Globus pallidus (tissue), 1 donor: ENCODE measurements at places on chromosomes 4 and X.
A peak's percentile ranks its signal among the peaks of the same experiment; 100 is the strongest.

DNA sequence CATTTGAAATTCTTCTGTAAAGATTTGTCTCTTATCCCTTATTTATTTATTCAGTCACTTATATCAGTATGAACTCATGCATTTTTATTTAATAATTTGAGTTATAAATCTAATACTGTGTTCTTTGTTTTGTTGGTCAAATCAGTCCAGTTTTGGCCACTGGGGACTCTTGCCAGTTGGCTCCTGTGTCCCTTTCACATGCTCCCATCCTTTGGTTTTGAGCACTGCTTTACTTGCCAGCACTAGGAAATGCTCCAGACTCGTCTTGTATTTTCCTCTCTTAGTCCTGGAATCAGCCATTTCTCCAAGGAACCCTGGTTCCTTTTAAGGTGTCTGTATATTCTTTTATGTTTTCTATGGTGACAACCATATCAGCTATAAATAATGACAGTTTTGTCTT, 28.1 kb downstream of the KANTR start:
- peak; percentile 16 for DNase-seq

- no peak for DNase-seq
Observed at GRCh38 chr4:147620315-147620714, 3.1 kb downstream of the TMEM184C start.

DNA sequence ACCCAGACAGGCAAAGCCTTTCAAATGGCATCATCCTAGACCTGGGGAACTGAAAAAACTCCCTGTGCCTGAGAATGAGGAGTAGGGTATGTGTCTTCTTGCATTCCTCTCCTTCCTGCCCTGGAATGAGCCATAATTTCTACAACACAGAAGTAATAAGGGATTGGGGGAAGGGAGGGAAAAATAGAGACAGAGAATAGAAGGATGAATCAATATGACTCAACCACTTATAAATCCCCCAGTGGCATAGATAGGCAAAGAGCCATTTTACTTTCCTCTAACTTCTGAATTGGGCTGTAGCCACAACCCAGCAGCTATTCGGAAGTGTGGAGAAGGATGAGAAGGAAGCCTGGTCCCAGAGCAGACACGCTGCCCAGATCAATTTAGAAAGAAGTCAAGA, 99.9 kb downstream of the NHS start:
- DNase-seq: no peak

GRCh38 chr4:181807771-181808170, 435.4 kb upstream of the TENM3 start:
- no peak for DNase-seq

DNA sequence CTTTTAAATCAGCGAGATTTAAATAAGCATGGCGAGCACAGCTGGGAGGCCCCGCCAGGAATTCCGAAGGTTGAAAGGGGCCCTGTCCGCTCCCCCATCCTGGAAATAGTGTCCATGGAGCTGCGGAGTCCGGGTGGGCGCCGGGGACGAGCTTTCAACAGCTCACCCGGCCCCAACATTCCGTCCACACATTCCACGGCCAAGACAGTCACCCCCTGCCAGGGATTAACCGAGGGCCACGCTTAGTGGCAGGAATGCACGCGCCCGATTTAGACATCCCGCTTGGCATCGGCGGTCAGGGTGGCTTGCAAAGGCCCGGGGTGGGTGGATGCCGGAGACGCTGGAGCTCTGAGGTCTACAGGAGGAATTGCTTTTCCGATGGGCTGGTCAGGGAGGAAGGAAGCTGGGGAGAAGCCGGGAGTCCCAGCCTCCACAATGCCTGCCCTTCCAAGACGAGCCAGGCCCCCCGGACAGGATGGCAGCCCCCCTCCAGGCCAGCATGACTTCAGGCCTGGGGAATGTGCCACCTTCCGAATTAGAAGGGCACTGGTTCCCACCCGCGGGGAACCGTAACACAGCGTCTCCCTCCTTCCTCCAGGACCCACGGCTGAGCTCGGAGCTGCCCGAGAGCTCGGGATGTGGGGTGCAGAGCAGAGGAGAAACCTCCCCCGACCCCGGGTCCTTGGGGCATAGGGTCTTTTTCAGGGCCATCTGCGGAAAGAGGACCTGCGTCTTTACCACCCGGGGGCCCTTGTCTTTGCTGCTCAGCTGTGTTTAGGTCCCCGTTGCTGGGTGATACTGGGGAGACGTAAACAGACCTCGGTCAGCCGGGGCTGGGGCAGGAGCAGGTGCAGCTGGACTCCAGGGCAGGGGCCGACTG, 26.9 kb upstream of the PPP2R3B start:
- no peak for DNase-seq

DNA sequence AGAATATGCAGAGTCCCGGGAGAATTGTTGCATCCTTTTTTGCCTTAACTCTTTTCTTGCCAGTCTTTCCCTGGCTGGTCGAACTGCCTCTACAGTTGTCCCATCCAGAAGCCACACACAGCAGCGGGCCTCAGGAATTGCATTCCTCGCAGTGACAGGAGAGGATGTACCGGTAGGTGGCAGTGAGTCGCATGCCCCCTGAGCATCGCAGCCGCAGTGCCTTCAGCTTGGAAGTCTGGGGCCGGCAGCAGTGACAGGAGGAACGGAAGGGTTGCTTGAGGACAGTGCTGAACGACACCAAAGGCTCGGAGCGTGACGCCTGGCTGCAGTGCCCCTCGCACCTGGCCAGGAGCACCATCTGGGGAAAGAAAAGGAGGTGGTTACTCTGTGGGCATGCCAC, 23.5 kb downstream of the NDP start:
- DNase-seq: peak; percentile 50

DNA sequence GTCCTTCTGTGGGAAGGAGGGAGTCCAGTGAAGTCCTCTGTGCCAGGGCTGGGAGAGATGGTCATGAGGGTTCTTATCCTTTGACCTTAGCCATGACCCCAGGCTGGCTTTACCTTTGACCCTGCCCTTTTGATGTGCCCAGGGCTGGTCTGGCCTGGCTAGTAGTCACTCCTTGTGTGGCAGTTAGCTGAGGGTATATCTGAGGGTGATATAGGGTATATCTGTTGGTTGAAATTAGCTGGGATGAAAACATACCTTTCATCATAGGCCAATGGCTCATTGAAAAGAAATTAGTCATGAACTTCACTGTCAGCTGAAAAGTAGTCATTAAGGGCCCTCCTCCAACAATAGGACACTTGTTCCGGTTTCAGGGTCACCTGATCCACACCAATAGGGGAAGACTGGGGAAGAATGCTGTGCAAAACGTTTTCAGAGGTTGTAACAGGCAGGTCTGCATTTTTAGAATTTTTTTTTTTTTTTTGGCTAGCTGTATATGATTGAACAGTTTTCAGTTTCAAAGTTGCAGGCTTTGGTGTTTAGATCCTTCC, 74.6 kb upstream of the STOX2 start:
- DNase-seq: no peak

DNA sequence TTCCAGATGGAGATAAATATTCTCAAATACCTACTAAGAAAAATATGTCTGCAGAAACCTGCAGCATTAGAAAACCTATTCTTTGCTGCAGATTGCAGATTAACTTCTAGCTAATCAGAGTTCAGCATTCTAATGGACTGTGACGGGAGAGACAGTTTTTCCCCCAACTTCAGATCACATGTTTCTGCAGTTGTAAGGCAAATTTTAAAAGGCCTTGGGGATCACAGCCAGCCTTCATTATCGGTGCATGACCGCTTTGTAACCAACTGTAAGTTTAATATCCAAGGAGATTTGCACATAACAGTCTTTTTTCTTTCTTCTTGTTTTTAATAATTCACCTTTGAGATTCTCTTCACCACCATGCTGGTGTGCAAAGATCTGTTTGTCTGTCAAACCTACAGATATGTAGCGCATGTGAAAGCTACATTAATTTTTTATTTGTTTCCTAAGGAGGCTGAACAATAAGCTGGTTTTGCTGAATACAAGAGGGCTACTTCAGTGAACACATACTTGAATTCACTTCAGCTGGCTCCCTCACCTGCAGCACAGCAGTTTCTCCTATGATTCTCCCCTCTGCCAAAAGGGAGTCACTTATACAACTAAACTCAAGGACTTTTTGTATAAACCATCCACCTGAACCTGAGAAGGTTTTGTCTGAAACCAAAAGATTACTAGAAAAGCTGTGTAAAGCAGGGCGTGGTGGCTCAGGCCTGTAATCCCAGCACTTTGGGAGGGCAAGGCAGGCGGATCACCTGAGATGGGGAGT, 488.5 kb downstream of the RPA4 start:
- no peak for DNase-seq

DNA sequence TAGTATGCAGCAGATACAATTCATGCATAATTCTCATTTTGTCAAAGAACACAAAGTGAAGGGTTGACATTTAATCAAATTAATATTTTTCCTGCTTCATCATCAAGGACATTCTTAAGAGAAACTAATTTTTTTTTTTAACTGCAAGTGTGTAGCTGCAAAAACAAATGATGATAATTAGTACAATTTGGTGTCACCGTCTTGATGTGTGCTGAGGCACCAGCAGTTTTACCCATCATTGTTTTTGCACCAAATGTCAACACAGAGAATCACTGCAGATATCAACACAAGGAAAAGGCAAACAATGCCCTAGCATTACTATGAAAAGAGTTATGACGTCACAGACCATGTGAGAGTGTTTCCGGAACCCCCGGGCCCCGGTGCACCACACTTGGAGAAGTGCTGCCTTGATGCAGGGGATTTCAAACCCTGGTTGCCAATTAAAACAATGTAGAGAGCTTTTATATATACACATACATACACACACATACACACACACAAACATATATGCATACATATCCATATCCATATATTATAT, 55.9 kb downstream of the AGA start:
- DNase-seq: no peak

DNA sequence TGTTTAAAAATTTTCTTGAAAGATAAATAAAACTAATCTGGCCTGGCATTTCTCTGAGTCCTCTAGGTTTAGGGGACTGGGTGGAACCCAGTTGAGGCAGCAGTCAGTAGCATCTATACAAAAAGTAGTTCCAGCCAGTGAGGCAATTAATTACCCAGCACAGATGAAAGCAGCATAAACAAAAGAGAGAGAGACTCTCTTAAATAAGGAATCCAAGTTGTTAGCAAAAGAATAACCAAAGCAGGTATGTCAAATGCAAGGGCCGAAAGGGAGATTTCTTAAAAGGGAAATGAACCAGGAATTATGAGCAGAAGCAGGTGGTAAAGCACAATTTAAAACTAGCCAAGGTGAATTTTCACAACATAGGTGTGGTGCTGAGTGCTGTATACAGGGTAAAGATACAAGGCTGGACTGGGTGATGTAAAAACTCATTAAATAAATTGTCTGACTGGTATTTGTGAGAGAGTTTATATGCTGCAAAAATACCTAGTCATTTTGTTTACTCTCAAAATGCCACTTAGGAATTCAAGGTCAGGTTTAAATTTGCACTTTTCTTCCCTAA, 94.6 kb upstream of the GALNT7 start:
- no peak for DNase-seq

- DNase-seq: peak; percentile 98
Observed at GRCh38 chr4:75724066-75724866, at the start of gene USO1. Gene USO1, plus strand, starts transcription at chr4:75724577. Its CDS starts 243 bp downstream, at chr4:75724820.

DNA sequence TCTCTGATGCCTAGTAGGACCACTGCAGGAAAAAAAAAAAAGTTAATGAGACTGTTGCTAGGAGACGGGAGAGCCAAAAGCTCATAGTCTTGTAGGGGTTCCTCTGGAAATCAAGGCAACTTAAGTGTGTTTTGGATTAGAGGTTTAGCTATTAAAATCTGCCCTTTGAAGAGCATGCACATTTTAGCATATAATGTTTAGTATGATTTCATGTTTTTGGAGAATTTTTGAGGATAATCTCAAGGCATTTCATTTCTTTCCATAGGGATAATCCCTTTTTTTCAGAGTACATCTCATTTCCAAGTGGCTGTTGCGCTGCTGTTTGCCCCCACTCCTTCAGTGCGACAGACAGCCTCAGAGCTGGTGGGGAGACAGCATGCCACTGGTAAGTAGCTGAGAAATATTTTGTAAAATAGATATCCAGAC, at the start of gene LINC00632:
Gene LINC00632 (plus strand): TSS at position 339 of the 426 bp plus-strand sequence.
- peak; percentile 78 for DNase-seq

GRCh38 chrX:13506574-13506973, 62.8 kb upstream of the EGFL6 start:
- DNase-seq: peak; percentile 23

GRCh38 chr4:22607382-22607781, 85.4 kb upstream of the GBA3 start:
- DNase-seq: peak; percentile 18

DNA sequence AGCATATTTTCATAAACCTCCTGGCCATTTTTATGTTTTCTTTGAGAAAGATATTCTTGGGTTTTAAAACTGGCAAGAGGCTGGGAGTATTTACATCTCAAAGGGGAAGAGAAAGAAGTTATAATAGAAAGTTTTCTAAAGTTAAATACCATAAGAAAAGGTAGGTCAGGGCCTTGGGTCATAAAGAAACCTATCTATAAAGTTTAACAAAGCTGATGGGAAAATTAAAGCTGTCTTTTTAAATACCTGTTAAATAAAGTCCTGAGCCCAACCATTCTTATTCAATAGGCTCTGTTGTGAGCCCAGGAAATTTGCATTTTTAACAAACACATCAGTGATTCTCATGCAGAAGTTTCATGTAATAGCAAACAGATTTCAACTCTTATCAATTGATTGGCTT, 451.8 kb upstream of the INTU start:
- no peak for DNase-seq

GRCh38 chr4:163923092-163923491, 428.6 kb downstream of the TMA16 start:
- DNase-seq: no peak

DNA sequence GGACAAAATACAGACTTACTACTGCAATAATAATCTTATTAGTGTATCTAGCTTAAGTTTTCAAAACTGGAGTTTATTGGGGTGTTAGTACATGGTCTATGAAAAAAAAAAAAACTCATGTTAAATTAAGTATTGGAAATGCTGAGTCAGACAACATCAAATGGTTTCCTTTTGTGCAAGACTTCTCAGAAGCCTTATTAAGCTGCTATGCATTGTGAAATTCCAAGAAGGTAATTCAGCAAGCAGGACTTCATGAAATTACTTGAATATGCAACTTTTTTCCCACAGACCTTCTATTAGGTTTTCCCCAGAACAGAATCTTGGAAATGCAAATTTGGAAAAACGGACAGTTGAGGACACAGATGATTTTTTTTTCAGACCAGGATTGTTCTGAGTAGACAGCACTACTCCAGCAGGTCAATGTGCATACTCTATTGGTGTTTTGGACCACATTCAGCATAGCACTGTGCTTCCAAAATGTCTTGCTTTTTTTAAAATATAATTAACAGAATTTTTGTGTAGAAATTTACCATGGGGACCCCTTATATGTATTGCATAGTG, 568.8 kb upstream of the TENM3 start:
- no peak for DNase-seq

- DNase-seq: no peak
Observed at GRCh38 chr4:18630218-18631110, 608.9 kb upstream of the LCORL start.

DNA sequence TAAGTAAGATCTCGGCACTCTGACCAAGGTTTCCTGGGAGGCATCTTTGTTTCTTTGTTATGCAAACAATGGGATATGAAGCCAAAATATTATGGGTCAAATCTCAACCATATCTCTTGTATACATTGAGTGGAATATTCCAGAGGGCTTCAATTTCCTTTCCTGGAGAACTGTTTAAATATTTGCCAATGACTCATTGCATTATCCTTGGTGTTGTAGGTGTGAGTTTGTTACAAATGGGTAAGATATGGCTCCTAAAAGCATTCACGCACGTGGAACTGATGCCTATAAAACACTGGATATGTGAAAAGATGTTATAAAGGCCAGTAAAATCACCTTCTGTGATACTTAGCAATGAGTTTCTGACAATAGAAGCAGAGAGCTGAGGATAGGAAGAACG, 150.5 kb upstream of the WDR1 start:
- no peak for DNase-seq
